Activated CD4-positive, alpha-beta T cell treated with anti-CD3 and anti-CD28 coated beads for 36 hours (primary cell): ENCODE measurements at places on chromosomes 7 and 10. TPM values are rescaled to one million over a fixed set of nuclear protein-coding genes. Genes with fewer than 3 reads are reported as not detected.

DNA sequence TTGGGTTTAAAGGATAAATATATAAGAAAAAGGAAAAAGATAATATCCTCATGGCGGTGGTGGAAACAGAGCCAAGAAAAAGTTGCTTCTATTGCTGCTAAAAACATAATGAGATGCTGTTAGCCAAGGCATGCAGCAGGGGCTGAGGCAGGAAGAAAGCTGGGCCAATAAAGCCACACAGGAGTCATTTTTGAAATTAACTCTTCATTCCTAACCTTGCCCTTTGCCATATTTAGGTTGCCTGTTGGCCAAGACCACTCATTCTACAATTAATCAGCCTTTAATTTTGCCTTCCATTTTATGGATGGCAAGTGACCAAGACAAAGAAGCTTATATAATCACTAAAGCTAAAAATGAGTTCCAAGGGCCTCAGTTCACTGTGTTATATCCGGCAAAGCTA lies 58.2 kb downstream of the ARMH3 start:
- DNase-seq: no peak
- no peaks in the 10 kb centered on the region for H3K27me3 ChIP-seq
- peaks cover 16% of the 10 kb centered on the region for H3K4me1 ChIP-seq
- H3K36me3 ChIP-seq: peaks cover 19% of the 10 kb centered on the region
- no peak overlapping the region for H3K4me3 ChIP-seq
- no peak overlapping the region for H3K27ac ChIP-seq

The SPDYE8 gene
- not detected for total RNA-seq

DNA sequence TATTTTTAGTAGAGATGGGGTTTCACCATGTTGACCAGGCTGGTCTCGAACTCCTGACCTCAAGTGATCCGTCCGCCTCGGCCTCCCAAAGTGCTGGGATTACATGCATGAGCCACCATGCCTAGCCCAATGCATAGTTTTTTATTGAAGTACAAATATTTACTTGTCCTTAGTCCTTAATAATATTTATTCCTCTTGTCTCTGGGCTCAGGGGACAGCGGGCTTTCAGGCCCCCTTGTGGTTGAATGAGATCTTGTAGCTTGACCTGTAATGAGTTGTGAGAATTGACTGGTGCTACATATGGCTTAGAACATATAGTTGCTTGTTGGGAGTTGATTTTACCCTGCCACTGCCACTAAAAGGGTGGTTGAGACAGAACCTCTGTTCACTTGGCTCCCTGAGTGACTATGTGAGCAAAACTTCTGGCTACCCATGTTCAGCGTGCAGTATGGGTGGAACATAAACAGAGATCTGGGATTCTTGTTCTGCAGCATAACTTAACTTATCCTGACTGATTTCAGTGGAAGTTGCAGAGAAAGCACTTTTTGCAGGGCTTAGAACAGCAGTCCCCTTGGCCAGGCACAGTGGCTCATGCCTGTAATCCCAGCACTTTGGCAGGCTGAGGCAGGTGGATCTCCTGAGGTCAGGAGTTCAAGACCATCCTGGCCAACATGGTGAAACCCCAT lies 14.9 kb downstream of the CCL26 start:
- H3K27ac ChIP-seq: no peak overlapping the region
- no peaks in the 10 kb centered on the region for H3K27me3 ChIP-seq
- no peak for DNase-seq
- no peaks in the 10 kb centered on the region for H3K36me3 ChIP-seq

DNA sequence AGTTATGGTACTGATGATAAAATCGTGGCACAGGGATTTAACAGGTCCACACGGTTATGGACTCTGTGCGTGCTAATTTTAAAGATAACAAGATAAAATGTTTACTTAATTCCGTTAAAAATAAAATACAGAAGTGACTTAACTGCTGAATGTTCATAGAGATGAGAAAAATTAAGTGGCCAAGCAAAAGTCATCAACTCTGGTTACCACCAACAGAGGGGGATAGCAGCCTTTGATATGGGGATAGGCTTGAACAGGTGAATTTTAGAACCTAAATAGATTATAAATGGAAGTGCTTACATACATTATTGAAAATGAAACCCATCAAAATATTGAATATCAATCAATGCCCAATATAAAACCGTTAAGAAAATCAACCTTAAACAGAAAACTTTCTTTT lies 245.0 kb downstream of the WDR37 start:
- peaks cover 2% of the 10 kb centered on the region for H3K4me1 ChIP-seq
- H3K36me3 ChIP-seq: no peaks in the 10 kb centered on the region
- H3K27ac ChIP-seq: no peak overlapping the region
- peaks cover 15% of the 10 kb centered on the region for H3K27me3 ChIP-seq

DNA sequence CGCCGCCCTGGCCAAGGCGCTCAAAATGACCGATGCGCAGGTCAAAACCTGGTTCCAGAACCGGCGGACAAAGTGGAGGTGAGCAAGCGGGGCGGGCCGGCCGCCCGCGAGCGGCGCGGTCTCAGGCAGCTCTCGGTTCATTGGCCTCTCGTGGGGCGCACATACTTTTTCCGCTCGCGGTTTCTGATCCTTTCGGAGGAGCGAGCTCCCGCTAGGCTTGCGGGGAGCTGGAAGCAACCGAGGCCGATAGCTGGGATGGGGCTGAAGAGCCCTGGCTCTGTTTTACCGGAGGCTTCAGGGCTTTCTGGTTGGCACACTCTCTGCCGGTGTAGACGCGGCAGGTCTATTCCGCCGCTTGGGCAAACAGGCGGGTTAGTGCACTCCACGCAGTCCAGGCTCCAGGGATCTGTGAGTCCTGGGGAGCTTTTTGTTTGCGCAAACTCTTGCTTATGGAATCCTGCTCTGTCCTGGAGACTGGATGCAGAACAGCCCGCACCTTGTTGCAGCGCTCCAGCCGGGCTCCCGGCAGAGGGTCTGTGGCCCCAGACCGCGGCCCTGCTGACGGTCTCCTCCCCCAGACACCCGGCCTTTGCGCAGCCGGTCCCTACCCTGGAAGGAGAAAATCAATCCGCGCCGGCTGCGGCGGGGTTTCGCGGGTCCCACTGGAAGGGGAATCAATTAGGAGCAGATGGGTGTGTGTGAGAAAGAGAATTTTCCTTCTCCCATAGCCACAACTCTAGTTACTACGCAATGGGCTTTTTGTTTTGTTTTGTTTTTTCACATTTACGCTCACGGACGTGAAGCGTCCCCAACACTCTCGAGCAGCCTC lies 3.4 kb downstream of the TLX1 start:
- peaks cover 34% of the 10 kb centered on the region for H3K4me1 ChIP-seq
- peak; percentile 30 for DNase-seq
- H3K4me3 ChIP-seq: peak overlapping the region; percentile 36
- no peak overlapping the region for H3K27ac ChIP-seq
- no peaks in the 10 kb centered on the region for H3K36me3 ChIP-seq
- H3K27me3 ChIP-seq: peaks cover 81% of the 10 kb centered on the region

DNA sequence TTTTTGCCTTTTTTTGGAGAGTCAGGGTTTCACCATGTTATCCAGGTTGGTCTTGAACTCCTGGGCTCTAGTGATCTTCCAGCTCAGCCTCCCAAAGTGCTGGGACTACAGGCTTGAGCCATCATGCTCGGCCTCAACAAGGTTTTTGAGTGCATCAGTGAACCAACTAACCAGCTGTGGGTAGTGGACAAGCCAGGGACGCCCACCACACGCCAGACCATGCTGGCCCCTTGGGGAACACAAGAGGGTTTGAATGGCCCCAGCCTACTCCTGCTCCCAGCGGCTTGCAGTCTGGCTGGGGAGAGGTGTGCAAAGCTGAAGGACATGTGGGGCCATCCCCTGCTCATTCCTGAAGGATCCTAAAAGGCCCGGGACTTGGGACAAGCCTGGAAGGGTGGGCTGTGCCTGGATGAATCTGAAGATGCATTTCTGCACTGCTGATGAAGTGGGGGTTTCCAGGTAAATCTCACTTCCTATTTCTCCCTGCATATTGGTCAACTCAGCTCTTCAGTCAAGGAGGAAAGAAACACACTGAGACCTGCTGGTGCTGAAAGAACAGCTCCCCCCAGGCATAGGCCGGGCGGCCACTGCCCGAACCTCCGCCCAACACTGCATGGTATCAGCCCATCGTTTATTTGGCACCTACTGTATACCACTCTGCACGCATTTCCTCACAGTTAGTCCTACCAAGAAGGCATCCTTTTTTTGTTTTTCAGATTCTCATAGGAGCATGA lies 6.9 kb downstream of the MMD2 start:
- H3K27me3 ChIP-seq: peaks cover 26% of the 10 kb centered on the region
- no peaks in the 10 kb centered on the region for H3K36me3 ChIP-seq
- H3K4me3 ChIP-seq: no peak overlapping the region
- H3K4me1 ChIP-seq: no peaks in the 10 kb centered on the region

GRCh38 chr7:129376778-129377700 lies 57.2 kb upstream of the STRIP2 start:
- peak; percentile 22 for DNase-seq
- H3K36me3 ChIP-seq: peaks cover 3% of the 10 kb centered on the region
- peak overlapping the region; percentile 21 for H3K27ac ChIP-seq
- no peaks in the 10 kb centered on the region for H3K27me3 ChIP-seq

DNA sequence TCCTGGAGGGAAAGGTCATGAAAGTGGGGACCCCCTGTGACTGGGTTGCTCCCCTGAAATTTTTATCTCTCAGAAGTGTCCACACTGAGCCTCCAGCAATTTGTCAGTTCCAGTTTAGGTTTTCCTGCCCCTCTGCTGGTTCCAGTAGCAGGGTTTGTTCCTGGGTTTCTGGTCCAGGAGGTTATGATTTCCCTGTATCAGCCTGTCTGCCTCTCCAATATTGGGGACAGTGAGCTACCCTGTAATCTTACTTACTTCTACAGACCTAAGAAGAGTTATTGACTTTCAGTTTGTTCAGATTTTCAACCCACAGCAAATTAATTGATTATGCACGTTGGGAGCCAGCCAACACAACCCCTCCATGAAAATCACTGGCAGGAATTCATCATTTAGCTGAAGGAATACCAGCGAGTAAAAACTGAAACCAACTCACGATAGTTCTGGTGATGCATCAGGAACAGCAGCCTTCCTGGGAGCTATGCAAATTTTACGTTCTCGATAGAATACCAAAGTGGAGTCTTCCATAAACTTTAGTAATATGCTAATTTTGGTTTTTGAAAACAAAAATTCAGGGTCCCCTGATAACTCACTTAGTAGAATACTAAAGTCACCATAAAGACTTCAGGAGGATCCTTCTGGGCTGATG lies 31.3 kb upstream of the IL15RA start:
- no peak overlapping the region for H3K4me3 ChIP-seq
- no peak overlapping the region for H3K27ac ChIP-seq
- peaks cover 2% of the 10 kb centered on the region for H3K27me3 ChIP-seq
- no peak for DNase-seq
- peaks cover 31% of the 10 kb centered on the region for H3K4me1 ChIP-seq
- peaks cover 26% of the 10 kb centered on the region for H3K36me3 ChIP-seq

GRCh38 chr7:142313528-142313927 lies 55.7 kb upstream of the PRSS58 start:
- H3K36me3 ChIP-seq: no peaks in the 10 kb centered on the region
- peak overlapping the region; percentile 55 for H3K4me3 ChIP-seq
- DNase-seq: peak; percentile 63
- peak overlapping the region; percentile 37 for H3K27ac ChIP-seq
- H3K27me3 ChIP-seq: peaks cover 13% of the 10 kb centered on the region
- peaks cover 13% of the 10 kb centered on the region for H3K4me1 ChIP-seq

The PRPS1L1 gene
- not detected for total RNA-seq

GRCh38 chr10:91335147-91335546 lies 75.0 kb upstream of the HECTD2 start:
- H3K4me3 ChIP-seq: no peak overlapping the region
- peaks cover 2% of the 10 kb centered on the region for H3K27me3 ChIP-seq
- H3K36me3 ChIP-seq: no peaks in the 10 kb centered on the region
- peaks cover 3% of the 10 kb centered on the region for H3K4me1 ChIP-seq
- DNase-seq: peak; percentile 44

DNA sequence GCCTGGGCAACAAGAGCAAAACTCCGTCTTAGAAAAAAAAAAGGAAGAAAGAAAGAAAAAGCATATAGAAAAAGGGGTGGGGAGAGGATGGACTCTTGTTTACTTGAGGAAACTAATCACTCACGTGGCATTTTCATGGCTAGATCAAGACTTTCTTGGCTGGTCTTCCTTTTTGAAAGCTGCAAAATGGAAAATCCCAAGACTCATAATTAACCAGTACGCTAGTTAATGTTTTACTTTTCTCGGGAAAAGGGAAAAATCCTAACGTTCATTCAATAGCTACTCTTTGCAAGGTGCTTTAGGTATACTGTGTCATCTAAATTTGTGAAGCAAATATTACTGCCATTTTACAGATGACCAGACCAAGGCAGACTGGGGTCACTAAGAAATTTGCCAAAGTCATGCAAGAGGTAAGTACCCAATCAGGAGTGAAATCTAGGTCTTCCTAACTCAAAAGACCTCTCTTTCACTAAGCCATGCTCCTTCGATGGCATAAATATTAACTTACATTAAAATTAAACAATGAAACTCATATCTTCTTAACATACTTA lies 24.4 kb downstream of the NAPEPLD start:
- peaks cover 26% of the 10 kb centered on the region for H3K36me3 ChIP-seq
- no peaks in the 10 kb centered on the region for H3K27me3 ChIP-seq
- no peak overlapping the region for H3K4me3 ChIP-seq

GRCh38 chr10:69481305-69481704 lies 30.0 kb downstream of the TSPAN15 start:
- no peak overlapping the region for H3K4me3 ChIP-seq
- no peaks in the 10 kb centered on the region for H3K4me1 ChIP-seq
- no peak for DNase-seq

The MEPCE gene
- 45.9 TPM for total RNA-seq

- no peak overlapping the region for H3K4me3 ChIP-seq
- no peaks in the 10 kb centered on the region for H3K36me3 ChIP-seq
- no peak overlapping the region for H3K27ac ChIP-seq
- DNase-seq: no peak
- peaks cover 3% of the 10 kb centered on the region for H3K4me1 ChIP-seq
These were observed 227.7 kb downstream of the SKIDA1 start for GRCh38 chr10:21297603-21298383.

GRCh38 chr7:155458111-155458877 lies at the start of gene EN2:
Gene EN2 (plus strand): TSS chr7:155458129. CDS start chr7:155458378, 249 bp downstream.
- H3K4me1 ChIP-seq: peaks cover 18% of the 10 kb centered on the region
- no peaks in the 10 kb centered on the region for H3K36me3 ChIP-seq
- no peak for DNase-seq
- H3K27me3 ChIP-seq: peaks cover 66% of the 10 kb centered on the region
- H3K27ac ChIP-seq: no peak within 1 kb of the TSS

The STK31 gene
- total RNA-seq: not detected

GRCh38 chr7:18189500-18190126 lies 162.0 kb upstream of the PRPS1L1 start:
- H3K27me3 ChIP-seq: peaks cover 2% of the 10 kb centered on the region
- no peak overlapping the region for H3K4me3 ChIP-seq
- H3K4me1 ChIP-seq: no peaks in the 10 kb centered on the region
- H3K36me3 ChIP-seq: no peaks in the 10 kb centered on the region

GRCh38 chr7:27899601-27900000 lies 159.6 kb downstream of the TAX1BP1 start:
- DNase-seq: peak; percentile 58
- H3K36me3 ChIP-seq: no peaks in the 10 kb centered on the region
- no peak overlapping the region for H3K27ac ChIP-seq

The RTKN2 gene
- 4.8 TPM for total RNA-seq
